ENCODE measurements at places on chromosomes 1 and 21.

- DNase-seq, result no peak
Measured at GRCh38 chr1:59101518-59101917, 195.4 kb upstream of the FGGY start.

- DNase-seq, result no peak
Measured at GRCh38 chr1:205041998-205042910, 758 bp upstream of the CNTN2 start.

DNA sequence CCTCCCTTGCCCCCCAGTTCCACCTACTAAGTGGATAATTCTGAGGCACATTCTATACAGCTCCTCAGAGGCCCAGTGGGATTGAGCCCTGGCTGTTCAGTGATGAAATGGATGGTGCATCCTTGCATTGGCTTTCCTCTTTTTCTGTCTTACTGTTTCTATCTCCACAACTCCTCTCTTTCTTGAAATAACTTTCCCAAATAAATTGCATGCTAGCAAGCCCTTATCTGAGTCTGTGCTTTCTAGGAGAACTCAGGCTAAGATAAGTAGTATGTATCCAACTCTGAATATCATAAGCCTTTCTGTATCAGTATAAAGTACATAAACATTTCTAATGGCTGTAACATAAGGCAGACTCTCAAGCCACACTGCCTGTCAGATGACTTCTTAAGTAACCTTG, 603.8 kb upstream of the USP24 start:
- no peak for DNase-seq

GRCh38 chr21:31397939-31398338, 53.9 kb upstream of the TIAM1 start:
- DNase-seq, result no peak

GRCh38 chr1:30403726-30404125, 319.7 kb downstream of the MATN1 start:
- DNase-seq, result no peak

DNA sequence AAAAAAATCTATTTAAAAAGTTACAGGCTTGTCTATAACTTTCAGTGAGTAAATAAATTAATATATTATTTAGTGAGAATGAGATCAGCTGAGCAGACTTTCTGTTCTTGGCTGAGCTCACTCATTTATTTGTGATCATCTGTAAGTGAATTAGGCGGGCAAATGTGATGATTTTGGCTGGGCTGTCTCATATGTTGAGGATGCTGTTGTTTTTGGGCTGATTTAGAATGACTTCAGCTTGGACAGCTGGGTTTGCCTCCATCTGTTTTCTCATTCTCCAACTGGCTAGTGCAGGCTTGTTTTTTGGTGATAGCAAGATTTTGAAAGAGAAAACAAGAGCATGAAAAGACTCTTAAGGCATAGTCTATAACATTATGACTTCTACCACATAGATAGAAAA, 475.8 kb upstream of the OLFM3 start:
- no peak for DNase-seq

GRCh38 chr1:176382163-176382562, 80.8 kb upstream of the PAPPA2 start:
- DNase-seq, result no peak

DNA sequence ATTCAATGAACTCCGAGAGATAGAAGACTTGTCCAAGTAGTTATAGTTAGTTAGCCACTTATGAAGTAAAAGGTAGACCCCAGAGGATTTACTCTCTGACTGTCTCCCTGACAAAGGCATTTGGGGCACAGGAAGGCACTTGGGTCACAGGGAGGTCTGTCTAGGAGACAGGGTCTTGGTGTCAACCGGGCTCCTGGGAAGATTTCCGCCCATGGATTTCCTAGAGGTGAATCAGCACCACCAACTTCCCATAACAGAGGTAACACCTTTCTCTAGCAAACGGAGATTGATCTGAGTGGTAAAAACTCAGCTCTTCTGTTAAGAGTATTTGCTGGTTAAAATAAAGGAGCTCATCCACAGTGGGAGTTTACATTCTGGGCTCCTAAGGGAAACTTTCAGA, 16.4 kb downstream of the CCN1 start:
- DNase-seq, result no peak

GRCh38 chr21:34796518-34797200, 127.9 kb downstream of the CLIC6 start:
- no peak for DNase-seq
